ENCODE measurements at places on chromosomes 6 and 20. TPM values are rescaled to one million over a fixed set of nuclear protein-coding genes. Genes with fewer than 3 reads are reported as not detected.

FUT9 gene
- total RNA-seq, result under 0.01 TPM

TRIM15 gene
- not detected for total RNA-seq

DPPA5 gene
- not detected for total RNA-seq

SOX18 gene
- total RNA-seq, result 52.4 TPM

GPRC6A gene
- not detected for total RNA-seq

GMPR gene
- 17.6 TPM for total RNA-seq

TRIM40 gene
- not detected for total RNA-seq

APOM gene
- total RNA-seq, result 0.65 TPM

RPS10 gene
- total RNA-seq, result 2,319 TPM

HNF4A gene
- not detected for total RNA-seq

TRAPPC3L gene
- total RNA-seq, result 0.33 TPM

HLA-B gene
- total RNA-seq, result 143 TPM

GPSM3 gene
- total RNA-seq, result 18.0 TPM

ERMARD gene
- total RNA-seq, result 10.8 TPM

PRELID3B gene
- total RNA-seq, result 55.2 TPM

Data from vein endothelial cell (primary cell).